Right renal pelvis (tissue), 4 donors: ENCODE measurements at places on chromosomes 1 and 21. TPM values are rescaled to one million over a fixed set of nuclear protein-coding genes. Genes with fewer than 3 reads are reported as not detected.

TRAF3IP3 gene
- 1.7 TPM for polyA plus RNA-seq

DNA sequence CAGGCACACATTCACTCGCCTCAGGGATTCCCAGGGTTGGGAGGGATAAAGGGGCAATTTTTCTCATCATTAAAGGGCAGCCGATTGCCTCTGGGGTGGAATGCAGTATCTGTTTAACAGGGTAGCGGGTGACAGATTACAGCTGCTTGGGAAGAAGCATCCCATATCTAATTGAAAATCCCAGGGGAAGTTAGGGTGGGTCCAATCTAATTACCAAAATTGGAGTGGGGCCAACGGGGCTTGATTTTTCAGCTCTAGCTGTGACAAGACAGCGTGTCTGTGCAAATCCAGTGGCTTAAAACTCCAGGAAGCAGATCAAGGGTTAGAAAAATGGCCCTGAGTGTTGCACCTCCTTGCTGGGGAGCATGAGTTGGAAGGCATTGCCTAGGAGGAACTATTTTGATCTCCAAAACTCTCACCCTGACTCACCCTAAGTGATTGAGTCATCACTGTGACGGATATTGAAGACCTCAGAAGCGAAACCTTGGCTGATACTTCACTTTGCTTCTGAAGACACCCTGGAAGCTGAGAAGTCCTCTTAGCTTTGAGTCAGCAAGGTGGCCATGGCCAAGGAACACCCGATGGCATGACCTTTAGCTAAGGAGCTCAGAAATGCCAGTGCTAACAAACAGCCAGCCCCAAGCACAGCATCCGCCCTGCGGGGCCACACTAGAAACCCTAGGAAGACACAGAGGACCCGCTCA lies 46.0 kb downstream of the GRHL3 start:
- DNase-seq: no peak

GRCh38 chr1:245091171-245091621 lies 63.6 kb upstream of the KIF26B start:
- DNase-seq: no peak

DNA sequence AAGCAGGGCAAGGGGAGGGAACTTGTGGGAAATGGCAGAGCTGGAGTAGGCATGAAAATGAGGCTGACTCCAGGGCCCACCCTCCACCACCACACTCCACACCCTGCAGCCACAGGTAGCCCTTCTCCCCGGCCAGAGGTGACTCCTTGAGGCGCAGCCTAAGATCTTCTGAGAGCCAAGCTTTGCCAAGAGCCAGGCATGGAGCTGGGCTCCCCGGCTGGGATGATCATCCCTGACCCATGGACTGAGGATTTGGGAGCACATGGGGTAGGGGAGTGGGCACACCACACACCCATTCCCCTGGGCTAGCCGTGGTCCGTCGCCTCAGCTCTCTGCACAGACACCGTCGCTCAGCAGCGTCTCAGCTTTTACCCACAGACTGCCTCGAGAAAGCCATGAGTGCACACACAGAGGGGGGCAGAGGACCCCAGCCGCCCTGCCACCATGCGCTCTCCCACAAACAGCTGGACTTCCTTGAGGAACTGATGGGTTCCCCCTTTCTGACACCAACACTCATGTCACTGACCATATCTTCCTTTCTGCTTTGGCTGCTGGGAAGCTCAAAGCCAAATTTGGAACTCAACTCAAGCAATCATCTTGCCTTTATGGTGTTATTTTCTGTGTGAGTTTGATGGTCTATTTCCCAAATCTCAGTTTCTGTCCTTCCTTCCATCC lies 123.6 kb upstream of the RUNX3 start:
- no peak for DNase-seq

GRCh38 chr1:60052601-60053000 lies 21.0 kb downstream of the C1orf87 start:
- no peak for DNase-seq

GRCh38 chr1:109669246-109669948 lies 1.5 kb downstream of the GSTM2 start:
- no peak for DNase-seq

- no peak for DNase-seq
These were observed 151.2 kb upstream of the TNR start for GRCh38 chr1:175894581-175894980.

- DNase-seq: no peak
These were observed 8.3 kb upstream of the MIIP start for GRCh38 chr1:12010746-12011570.

ZNF683 gene
- polyA plus RNA-seq: not detected

F13B gene
- not detected for polyA plus RNA-seq

DNA sequence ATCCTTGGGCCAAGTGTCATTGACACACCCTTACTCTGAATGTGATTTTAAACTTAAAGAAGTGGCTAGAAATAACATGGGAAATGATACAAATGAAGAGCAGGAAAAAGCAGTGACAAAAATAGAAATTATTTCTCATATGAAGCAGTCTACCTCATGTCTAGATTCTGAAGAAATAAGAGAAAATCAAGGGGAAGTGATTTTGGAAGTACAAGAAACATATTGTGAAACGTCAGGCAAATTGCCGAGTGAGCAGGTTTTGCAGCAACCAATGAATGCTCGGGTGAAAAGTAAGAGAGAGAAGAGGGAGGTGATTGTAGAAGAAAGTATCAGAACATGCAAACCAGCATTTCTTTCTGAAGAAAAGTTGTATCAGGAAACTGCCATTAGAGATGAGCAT lies 130.7 kb downstream of the MACF1 start:
- no peak for DNase-seq
